ENCODE measurements at places on chromosomes 5 and 9.

- H3K4me1 ChIP-seq, result no peaks in the 10 kb centered on the region
- H3K4me3 ChIP-seq, result no peak overlapping the region
- H3K27ac ChIP-seq, result no peak overlapping the region
- H3K27me3 ChIP-seq, result no peaks in the 10 kb centered on the region
- DNase-seq, result no peak
- no peaks in the 10 kb centered on the region for H3K36me3 ChIP-seq
These were observed 59.6 kb upstream of the MAN2A1 start for GRCh38 chr5:109630093-109630492.

GRCh38 chr5:9838916-9839315, 208.8 kb upstream of the TAS2R1 start:
- no peaks in the 10 kb centered on the region for H3K36me3 ChIP-seq
- no peak overlapping the region for H3K27ac ChIP-seq
- no peak overlapping the region for H3K4me3 ChIP-seq
- H3K27me3 ChIP-seq, result no peaks in the 10 kb centered on the region
- no peak for DNase-seq
- H3K4me1 ChIP-seq, result no peaks in the 10 kb centered on the region

DNA sequence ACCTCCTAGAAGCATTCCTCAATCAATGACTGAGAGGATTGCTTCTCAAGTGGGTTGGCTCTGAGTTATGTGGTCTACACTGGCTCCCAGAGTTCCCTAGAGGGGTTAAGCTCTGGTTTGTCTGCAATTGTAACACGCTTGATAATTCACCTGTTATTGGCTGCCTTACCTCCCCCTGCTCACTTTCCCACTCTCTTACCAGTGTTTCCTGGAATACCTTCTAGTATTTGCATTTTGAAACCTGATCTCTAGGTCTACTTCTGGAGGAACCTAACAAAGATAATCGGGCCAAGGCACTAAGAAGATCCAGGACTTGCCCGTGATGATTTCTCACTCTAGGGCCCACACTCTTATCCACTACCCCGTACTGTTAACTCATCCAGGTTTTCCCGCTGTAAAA, 110.1 kb upstream of the MAP3K1 start:
- H3K27me3 ChIP-seq, result no peaks in the 10 kb centered on the region
- no peaks in the 10 kb centered on the region for H3K36me3 ChIP-seq
- H3K4me1 ChIP-seq, result no peaks in the 10 kb centered on the region
- H3K4me3 ChIP-seq, result no peak overlapping the region
- DNase-seq, result no peak

DNA sequence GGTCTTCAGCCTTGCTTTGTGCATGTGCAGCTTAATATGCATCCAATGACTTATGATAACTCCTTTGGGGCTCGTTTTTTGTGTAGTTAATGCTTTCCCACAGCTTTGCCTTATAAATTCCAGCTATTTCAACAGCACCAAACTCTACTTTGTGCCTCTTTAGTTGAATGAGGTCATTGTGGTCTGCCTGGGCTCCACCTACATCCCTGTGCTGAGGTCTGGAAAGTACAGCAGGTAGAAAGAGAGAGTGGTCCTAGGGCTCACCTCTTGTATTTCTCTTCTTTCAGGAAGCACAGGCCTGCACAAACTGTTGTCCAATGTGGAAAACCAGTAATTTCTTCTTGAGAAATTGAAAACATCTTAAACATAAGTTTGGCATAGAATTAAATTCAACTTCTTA, 167.2 kb downstream of the XRCC4 start:
- no peaks in the 10 kb centered on the region for H3K36me3 ChIP-seq
- no peak for DNase-seq
- no peaks in the 10 kb centered on the region for H3K27me3 ChIP-seq
- H3K27ac ChIP-seq, result no peak overlapping the region

GRCh38 chr5:111439473-111440075, 72.8 kb downstream of the STARD4 start:
- no peaks in the 10 kb centered on the region for H3K36me3 ChIP-seq
- DNase-seq, result no peak

DNA sequence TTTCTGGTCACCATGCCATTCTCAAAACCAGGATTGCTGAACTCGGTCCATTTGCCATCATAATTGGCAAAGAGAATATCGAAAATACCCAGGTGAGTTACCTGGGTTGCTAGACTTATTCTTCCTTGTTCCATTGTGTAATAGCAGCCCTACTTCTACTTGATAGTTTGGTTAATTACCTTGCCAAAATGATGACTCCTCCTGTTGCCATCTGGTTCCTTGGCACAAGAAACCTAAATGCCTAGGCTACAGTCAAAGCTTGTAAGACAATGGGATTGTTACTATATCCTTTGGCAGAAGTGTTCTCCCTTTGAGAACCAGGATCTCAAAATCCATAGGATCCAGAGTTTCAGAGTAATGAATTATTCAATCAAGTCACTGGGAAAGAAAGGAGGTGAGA, 373.2 kb upstream of the ACTBL2 start:
- H3K4me1 ChIP-seq, result no peaks in the 10 kb centered on the region
- H3K27ac ChIP-seq, result peak overlapping the region; percentile 34
- no peaks in the 10 kb centered on the region for H3K36me3 ChIP-seq
- H3K4me3 ChIP-seq, result no peak overlapping the region

DNA sequence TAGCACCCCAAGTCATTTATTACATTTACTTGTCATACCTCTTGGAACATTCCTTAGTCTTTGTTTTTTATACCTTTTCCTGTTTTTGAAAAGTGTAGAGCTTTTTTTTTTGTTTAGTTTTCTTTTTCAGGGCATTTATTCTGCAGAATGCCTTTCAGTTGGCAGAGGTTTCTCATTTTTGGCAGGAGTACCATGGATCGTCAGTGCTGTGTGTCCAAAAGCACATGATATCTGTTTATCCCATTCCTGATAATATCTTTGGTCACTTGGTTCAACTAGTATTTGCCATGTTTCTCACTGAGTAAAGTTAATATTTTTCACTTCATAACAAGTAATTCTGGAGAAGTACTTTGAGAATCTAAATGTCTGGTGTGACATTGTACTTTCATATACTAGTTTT, 10.7 kb downstream of the OGN start:
- no peak for DNase-seq
- peak overlapping the region; percentile 17 for H3K27ac ChIP-seq
- H3K27me3 ChIP-seq, result no peaks in the 10 kb centered on the region
- H3K4me1 ChIP-seq, result no peaks in the 10 kb centered on the region
- H3K4me3 ChIP-seq, result no peak overlapping the region
- H3K36me3 ChIP-seq, result no peaks in the 10 kb centered on the region

DNA sequence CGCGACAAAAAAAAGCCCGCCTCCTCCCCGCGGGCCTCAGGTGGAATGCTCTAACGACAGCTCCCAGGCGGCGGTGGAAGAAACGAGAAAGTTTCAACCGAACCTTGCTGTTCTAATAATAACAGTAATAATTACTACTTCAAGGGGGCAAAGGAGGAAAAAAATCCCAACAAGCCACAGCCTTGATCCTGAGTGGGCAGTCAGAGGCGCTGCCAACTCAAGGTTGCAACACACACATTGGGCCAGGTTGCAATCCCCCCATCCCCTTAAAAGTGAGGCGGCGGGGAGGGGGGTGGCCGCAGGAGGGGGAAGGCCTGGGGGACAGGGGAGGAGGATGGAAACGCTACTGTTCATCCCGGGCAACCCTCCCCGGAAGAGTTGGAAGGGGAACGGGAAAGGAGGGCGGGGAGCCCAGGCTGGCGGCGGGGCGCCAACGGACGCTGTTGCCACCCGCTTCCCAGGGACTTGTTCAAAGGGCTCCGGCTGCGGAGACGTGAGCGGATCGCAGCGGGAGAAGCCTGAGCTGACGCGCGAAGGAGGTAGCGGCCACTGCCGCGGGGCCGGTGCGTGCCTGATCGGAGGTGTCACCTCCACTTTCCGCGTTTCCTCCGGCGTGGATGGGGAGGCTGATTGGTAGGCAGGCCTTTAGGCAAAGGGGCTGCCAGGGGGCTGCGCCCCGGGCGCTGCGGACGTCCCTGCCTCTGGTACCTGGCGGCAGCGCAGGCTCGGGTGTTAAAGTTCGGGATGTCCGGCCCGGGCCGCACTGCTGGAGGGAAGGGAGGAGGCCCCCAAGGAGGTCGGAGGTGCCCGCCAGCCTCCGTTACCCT, 647 bp downstream of the SMARCA2 start:
- H3K27me3 ChIP-seq, result no peaks in the 10 kb centered on the region
- H3K4me3 ChIP-seq, result peak overlapping the region; percentile 86
- peak overlapping the region; percentile 100 for H3K27ac ChIP-seq
- no peaks in the 10 kb centered on the region for H3K36me3 ChIP-seq
- DNase-seq, result peak; percentile 48
- no peaks in the 10 kb centered on the region for H3K4me1 ChIP-seq

DNA sequence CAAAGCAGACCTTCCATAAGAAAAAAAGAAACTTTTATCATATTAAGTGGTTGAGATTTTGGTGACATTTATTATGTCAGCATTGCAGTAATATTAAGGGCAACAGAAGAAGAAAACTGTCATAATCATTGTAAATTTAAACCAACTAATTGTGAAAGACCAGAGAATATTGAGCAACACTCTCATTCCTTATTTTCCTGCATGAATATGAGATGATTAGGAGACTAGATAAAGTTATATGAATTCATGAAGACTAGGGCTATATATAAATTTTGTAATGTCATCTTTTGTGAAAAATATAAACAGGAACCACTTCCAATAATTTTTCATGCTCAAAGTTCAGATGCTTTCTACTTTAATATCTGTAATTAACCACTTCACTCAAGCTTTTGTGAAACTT, 974.5 kb upstream of the CDH10 start:
- no peaks in the 10 kb centered on the region for H3K36me3 ChIP-seq
- DNase-seq, result no peak
- H3K27ac ChIP-seq, result no peak overlapping the region
- no peak overlapping the region for H3K4me3 ChIP-seq

DNA sequence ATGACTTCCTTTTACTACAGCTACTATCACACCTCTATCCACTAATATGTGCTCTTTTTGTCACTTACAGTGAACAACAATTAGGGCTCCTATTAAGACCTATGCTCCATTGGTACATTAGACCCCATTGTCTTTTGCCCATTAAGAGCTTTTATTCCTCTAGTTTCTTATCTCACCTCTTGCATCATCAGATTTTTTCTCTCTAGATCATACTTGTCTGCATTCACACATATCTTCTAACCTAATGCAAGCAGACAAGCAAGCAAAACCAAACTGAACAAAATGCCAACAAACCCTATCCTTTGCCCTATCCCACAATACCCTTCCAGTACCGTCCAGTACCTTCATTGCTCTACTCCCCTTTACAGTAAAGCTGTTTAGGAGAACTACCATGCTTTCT, 10.1 kb upstream of the RBM27 start:
- H3K4me3 ChIP-seq, result no peak overlapping the region
- no peaks in the 10 kb centered on the region for H3K4me1 ChIP-seq
- no peak for DNase-seq
- no peaks in the 10 kb centered on the region for H3K36me3 ChIP-seq
- H3K27ac ChIP-seq, result no peak overlapping the region

DNA sequence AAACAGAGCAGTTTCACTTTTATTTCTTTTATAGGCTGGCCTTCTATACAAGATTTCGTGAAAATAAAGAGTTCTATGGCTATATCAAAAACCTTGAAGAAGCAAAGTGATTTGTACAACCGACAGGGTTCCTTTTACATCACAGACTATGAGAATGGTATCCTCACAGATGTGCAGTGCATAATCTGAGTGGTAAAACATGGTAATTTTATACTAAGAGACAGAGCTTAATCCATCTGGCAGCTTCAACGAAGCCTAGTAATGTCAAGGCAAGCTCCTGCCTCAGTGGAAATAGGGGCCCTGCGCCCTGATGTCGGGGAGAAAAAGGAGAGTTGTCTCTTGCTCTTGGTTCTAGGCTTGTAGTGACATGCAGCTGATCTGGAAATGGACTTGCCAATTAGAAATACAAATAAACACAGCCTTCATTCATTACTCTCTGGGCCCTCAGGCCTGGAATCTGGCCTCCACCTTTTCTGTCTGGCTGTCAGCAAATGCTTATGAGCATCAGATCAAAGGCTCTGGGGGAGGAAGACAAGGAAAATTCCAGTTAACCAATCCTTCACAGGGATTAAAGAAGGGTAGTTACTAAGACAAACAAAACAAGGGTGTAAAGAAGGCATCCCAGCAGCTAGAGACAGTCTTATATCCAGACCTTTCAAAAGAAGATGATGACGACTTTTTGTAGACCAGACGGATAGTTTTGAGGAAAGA, 33.6 kb upstream of the TRIM32 start:
- H3K27ac ChIP-seq, result peak overlapping the region; percentile 57
- H3K4me3 ChIP-seq, result no peak overlapping the region
- H3K4me1 ChIP-seq, result no peaks in the 10 kb centered on the region

- no peak overlapping the region for H3K4me3 ChIP-seq
- H3K27me3 ChIP-seq, result no peaks in the 10 kb centered on the region
- H3K27ac ChIP-seq, result no peak overlapping the region
- no peak for DNase-seq
These were observed 244.7 kb downstream of the TMEM167A start for GRCh38 chr5:82832445-82832844.

DNA sequence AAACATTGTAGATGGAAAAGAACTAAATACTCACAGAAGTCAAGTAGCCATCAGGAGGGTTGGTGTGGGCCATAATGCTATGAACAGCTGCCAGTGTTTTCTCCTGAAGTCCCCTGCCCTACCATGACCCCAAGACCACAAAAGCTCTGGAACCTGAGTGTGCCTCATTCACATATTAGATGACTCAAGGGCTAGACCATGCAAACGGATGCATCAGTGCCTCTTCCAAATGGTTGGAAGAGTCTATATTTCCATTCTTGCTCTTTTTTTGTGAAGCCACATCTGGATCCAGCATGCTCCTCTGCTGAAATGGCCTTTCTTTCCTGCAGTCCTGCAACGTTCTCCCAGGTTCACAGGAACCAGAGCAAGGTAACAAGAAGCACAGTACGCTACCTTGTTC, 136.6 kb upstream of the EPB41L4A start:
- no peak for DNase-seq
- no peak overlapping the region for H3K4me3 ChIP-seq
- H3K27me3 ChIP-seq, result no peaks in the 10 kb centered on the region
- H3K4me1 ChIP-seq, result no peaks in the 10 kb centered on the region

GRCh38 chr5:146151970-146152369, 30.5 kb downstream of the LARS1 start:
- no peak overlapping the region for H3K4me3 ChIP-seq
- H3K4me1 ChIP-seq, result no peaks in the 10 kb centered on the region
- H3K27ac ChIP-seq, result no peak overlapping the region
- H3K27me3 ChIP-seq, result no peaks in the 10 kb centered on the region
- peaks cover 21% of the 10 kb centered on the region for H3K36me3 ChIP-seq
- no peak for DNase-seq

GRCh38 chr9:109440797-109441287, 57.3 kb downstream of the PTPN3 start:
- H3K4me3 ChIP-seq, result no peak overlapping the region
- H3K27ac ChIP-seq, result no peak overlapping the region
- no peaks in the 10 kb centered on the region for H3K4me1 ChIP-seq
- H3K27me3 ChIP-seq, result no peaks in the 10 kb centered on the region
- DNase-seq, result no peak
- H3K36me3 ChIP-seq, result no peaks in the 10 kb centered on the region
